Stimulated activated CD8-positive, alpha-beta memory T cell treated with anti-CD3 and anti-CD28 coated beads, Interleukin-4, amount 100 ng/mL, for 1 hour (primary cell): ENCODE measurements at places on chromosomes 2 and 18.

- DNase-seq, result no peak
These were observed 16.7 kb downstream of the PDCD1 start for GRCh38 chr2:241842067-241842415.

GRCh38 chr2:23976883-23977282, 33.0 kb upstream of the MFSD2B start:
- DNase-seq, result no peak

- no peak for DNase-seq
These were observed 97.2 kb downstream of the SOS1 start for GRCh38 chr2:39023649-39024048.

DNA sequence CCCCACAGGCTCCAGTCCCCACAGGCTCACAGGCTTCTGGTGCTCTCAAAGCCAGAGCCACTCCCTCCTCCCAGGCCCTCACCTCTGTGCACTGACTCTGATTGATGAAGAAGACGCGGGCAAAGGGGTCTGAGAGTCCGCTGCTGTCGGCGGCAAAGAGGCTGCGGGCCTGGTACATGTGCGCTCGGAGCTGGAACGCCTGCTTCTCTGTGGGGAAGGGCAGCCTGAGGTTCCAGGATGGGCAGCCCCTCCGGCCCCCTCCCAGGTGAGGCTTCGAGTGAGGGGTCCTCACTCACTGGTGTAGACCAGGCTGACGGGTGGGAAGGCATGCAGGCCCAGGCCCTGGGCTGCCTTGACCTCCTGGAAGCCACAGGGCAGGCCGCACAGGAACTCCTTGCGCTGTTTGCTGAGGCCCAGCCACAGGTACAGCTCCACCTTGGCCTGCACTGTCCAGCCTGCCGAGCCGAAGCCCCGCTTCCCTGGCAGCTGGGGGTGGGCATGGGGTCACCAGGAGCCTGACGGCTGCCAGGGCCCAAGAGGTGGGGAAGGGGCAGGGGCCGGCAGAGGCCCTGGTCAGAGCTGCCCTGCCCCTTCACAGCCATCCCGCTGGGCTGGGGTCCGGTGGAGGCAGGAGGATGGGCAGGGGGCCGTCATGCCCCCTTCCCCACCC, 2.0 kb downstream of the OTOF start:
- DNase-seq, result no peak

DNA sequence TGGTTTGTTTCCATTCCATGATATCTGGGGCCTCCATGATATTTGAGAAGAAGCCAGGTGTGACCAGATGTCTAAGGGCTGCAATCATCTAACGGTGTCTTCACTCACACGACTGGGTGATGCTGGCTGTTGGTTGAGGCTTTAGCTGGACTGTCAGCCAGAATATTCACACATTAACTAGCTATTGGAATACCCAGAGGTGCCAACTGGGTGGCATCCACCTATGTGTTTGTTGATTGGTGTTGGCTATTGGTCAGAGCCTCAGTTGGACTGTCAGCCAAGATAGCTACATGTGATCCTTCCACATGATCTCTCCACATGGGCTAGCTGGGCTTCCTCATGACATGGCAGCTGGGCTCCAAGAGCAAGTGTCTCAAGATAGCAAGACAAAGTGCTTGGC, 117.4 kb downstream of the CDCA7 start:
- DNase-seq, result no peak
